ENCODE measurements at places on chromosomes 1 and 21.

GRCh38 chr1:18530587-18531502 is 50.1 kb downstream of the KLHDC7A start:
- no peak overlapping the region for H3K27ac ChIP-seq
- no peaks in the 10 kb centered on the region for H3K4me1 ChIP-seq
- DNase-seq: no peak
- H3K27me3 ChIP-seq: no peaks in the 10 kb centered on the region

GRCh38 chr1:36740446-36740845 is 257.7 kb upstream of the CSF3R start:
- H3K27me3 ChIP-seq: peaks cover 13% of the 10 kb centered on the region
- DNase-seq: no peak
- H3K36me3 ChIP-seq: no peaks in the 10 kb centered on the region

GRCh38 chr1:220810963-220811362 is 24.2 kb downstream of the MTARC1 start:
- DNase-seq: no peak
- no peak overlapping the region for H3K4me3 ChIP-seq
- H3K27me3 ChIP-seq: no peaks in the 10 kb centered on the region

DNA sequence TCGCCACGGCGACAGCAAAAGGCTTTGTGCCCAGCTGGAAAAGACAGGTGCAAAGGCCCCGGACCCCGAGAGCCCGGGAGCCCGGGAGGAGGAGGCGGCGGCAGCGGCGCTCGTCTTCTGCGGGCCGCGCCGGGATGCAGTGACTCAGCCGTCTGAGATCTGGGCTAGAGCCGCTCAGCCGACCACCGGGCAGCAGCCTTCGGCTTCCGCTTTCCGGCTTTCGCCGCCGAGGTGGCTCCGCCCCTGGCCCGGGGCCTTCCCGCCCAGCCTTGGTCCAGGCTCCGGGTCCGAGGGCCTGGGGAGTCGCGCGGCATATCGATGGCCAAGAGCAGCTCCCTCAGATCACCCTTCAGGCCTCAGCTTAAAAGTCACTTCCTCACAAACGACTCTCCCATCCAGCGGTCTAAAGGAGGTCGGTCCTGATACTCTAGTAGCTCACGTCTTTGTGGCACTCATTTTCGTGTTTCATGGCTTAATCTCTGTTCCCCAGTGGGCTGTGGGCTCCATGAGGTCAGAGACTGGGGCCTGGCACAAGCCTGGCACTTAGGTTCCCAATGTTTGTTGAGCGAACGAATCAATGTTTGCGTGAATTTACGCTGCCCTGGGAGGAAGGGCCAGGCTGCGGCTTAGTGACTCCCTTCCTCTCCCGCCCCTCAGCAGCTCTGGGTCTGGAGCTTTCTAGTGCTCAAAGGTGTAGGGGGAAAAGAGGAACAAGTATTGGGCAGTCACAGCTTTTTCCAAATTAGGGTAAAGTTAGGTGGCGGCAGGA is at the start of gene PHTF1:
Gene PHTF1, minus strand, starts transcription at position 154 of the 769 bp plus-strand sequence. CDS start 783 bp downstream, outside the sequence.
- H3K27me3 ChIP-seq: no peaks in the 10 kb centered on the region
- no peaks in the 10 kb centered on the region for H3K4me1 ChIP-seq
- peak within 1 kb of the TSS; percentile 92 for H3K4me3 ChIP-seq
- peak within 1 kb of the TSS; percentile 92 for H3K27ac ChIP-seq

DNA sequence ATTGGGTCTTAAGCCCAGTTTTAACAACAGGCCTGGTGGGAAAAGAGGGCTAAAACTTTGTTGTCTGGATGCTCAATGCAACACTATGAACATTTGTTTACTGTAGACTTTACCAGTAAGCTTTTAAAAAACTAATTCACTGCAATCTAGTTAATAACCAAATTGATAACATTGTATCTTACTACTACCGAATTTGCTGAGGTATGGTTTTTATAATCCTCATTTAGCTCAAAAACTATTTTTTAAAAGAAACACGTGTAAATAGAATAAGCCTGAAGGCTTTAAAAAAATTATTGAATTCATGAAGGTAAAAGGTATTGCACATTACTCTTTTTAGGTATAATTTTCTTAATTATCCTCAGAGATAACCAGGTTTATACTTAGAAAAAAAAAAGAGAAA is 500.6 kb downstream of the RWDD3 start:
- no peak for DNase-seq
- no peak overlapping the region for H3K27ac ChIP-seq
- H3K36me3 ChIP-seq: no peaks in the 10 kb centered on the region
- H3K4me3 ChIP-seq: no peak overlapping the region
- H3K27me3 ChIP-seq: no peaks in the 10 kb centered on the region
- no peaks in the 10 kb centered on the region for H3K4me1 ChIP-seq

DNA sequence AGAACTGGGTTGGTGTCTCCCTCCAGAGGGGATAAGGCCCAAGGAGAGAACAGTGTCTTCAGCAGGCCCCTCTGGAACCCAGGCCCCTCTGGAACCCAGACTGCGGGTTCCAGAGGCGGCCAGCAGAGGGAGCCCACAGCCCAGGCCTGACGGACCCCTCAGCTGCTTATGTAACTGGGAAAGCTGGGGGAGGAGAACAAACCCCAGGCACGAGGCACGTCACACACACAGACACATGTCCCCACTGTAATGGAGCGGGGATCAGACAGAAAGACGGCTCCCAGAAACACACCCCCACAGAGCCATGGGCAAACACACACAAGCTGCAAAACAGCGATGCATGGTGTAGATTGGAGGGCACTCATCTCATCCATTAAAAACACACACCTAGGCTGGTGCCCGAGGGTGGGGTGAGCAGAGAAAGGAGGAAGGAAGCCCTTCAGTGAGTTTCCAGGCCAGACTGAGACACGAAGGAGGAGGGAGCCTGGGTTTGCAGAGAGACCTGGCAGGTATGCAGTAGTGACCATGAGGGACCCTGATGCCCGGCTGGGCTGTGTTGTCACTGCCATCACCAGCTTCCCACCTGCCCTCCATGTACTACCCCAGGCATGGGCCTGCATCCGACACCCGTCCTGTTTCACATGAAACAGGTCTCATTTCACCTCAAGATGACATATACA is 2.8 kb upstream of the IGSF8 start:
- H3K36me3 ChIP-seq: no peaks in the 10 kb centered on the region
- H3K27ac ChIP-seq: peak overlapping the region; percentile 59
- peaks cover 21% of the 10 kb centered on the region for H3K4me1 ChIP-seq
- no peaks in the 10 kb centered on the region for H3K27me3 ChIP-seq
- H3K4me3 ChIP-seq: no peak overlapping the region
- peak; percentile 78 for DNase-seq
